ENCODE measurements at places on chromosomes 2 and 18.

DNA sequence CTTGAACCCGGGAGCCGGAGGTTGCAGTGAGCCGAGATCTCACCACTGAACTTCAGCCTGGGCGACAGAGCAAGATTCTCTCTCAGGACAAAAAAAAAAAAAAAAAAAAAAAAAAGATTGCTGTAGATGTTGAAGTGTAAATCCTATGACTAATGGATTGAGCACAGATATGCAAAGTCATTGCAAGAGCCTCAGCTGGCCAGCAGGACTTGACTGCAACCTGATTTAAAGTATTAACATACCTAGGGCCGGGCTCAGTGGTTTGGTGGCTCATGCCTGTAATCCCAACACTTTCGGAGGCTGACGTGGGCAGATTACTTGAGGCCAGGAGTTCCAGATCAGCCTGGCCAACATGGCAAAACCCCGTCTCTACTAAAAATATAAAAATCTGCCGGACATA lies 103.4 kb upstream of the MSH2 start:
- DNase-seq = no peak

DNA sequence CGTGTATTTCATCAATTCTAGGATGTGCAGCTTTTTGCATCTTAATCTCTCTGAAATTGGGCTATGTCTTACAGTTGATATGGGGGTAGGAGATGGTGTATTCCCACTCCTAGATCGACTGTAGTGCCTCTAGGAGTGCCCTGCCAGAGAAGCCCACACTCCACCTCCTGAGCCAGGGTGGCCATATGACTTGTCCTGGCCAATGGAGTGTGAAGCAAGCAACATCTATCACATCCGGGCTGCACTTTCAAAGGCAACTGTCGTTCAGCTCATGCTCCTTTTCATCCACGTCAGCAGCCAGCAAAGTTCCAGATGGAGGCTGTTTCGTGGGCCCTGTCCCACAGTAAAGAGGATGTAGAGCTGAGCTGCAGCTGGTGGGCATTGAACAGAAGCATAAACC lies 149.4 kb upstream of the SLC1A4 start:
- no peak for DNase-seq

GRCh38 chr2:170716851-170717598 lies 1.9 kb downstream of the SP5 start:
- no peak for DNase-seq

GRCh38 chr2:174577967-174578589 lies 19.5 kb downstream of the WIPF1 start:
- peak; percentile 34 for DNase-seq

Measured in AG09319 (cell line).